ENCODE measurements at places on chromosomes 1 and 21.

- no peak for DNase-seq
Measured at GRCh38 chr1:1023700-1024099, 3.8 kb downstream of the AGRN start.

DNA sequence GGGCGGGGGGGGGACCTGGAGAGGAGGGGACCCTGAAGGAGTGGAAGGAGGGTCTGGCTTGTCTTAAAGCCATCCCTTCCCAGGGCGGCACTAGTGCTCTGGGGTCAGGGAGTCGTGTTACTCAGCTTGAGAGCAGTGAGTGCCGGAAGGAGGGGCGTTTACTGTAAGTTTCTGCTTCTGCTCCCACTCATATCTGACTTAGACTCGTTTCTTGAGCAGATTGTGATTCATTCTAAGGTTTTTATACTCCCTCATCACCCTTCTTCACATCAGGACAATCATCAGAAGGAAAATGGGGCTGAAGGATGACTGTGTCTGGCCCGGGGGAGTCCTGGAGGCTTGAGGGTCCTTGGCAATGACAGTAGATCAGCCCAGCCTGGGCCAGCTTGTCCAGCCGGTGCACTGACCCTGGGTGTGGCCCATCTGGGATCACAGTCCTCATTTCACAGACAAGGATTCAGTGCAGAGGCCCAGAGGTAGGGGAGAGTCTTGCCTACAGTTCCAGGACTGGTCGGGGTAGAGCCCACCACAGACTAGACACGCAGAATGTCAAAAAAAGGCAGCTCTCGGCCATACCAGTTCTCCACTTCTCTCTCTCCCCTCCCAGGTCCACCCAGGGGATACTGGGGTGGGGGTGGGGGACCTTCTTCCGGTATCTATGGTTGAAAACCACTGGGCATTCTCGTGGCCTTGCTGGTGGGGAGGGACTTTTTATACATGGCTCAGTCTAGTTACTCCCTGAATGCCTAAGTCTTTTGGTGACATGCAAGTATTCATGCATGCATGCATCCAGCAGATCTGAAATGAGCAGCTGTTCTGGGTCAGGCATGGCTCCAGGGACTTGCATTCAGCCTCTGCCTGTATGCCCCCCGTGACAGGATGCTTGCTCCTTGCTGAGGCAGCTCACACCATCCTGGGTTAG, 5.1 kb downstream of the TNFRSF8 start:
- DNase-seq: no peak

- DNase-seq: no peak
Measured at GRCh38 chr21:26840912-26841311, 4.3 kb downstream of the ADAMTS1 start.

- DNase-seq: no peak
Measured at GRCh38 chr1:225930566-225930965, 6.5 kb upstream of the PYCR2 start.

DNA sequence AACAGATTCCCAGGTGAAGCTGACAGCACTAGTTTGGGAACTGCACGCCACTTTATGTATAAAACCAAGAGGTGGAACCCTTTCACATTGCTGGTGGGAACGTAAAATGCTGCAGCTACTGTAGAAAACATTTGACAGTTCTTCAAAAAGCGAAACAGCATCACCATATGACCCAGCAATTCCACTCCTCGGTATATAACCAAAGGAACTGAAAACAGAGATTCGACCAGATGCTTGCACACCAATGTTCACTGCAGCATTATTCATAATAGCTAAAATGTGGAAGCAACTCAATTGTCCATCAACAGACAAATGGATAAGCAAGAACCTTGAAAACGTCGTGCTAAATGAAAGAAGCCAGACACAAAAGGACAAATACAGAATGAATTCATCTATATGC, 17.5 kb downstream of the RSPH1 start:
- DNase-seq: no peak

GRCh38 chr1:74779750-74780149, 46.8 kb downstream of the TYW3 start:
- DNase-seq: no peak

GRCh38 chr1:54400329-54400728, 5.9 kb downstream of the SSBP3 start:
- DNase-seq: no peak

GRCh38 chr1:200892958-200893357, 1.7 kb upstream of the INAVA start:
- no peak for DNase-seq

GRCh38 chr1:201648907-201649721, 110.2 kb downstream of the NAV1 start:
- no peak for DNase-seq

DNA sequence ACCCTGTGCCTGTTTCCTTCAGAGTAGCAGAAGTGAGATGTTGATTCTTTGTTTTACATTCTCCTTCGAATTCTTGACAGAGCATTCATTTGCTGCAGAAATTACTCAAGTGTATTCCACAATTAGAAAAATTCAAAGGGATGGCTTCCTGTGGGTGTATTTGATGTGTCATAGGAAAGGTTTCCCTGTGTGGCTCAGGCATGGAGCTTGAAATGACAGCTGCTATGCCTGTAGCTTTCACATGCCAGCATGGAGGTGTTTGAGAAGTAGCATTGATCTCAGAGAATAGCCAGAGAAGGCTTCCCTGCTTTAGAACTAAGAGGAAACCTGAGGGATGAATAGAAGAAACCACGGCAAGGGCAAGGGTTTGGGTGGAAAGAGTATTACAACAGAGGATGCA, 317.2 kb upstream of the DEPDC1 start:
- no peak for DNase-seq

- DNase-seq: peak; percentile 22
Measured at GRCh38 chr1:194167956-194168640, 981.7 kb upstream of the B3GALT2 start.

GRCh38 chr1:216849146-216849545, 125.9 kb upstream of the ESRRG start:
- no peak for DNase-seq

- no peak for DNase-seq
Measured at GRCh38 chr1:38375035-38375434, 328.4 kb upstream of the POU3F1 start.

DNA sequence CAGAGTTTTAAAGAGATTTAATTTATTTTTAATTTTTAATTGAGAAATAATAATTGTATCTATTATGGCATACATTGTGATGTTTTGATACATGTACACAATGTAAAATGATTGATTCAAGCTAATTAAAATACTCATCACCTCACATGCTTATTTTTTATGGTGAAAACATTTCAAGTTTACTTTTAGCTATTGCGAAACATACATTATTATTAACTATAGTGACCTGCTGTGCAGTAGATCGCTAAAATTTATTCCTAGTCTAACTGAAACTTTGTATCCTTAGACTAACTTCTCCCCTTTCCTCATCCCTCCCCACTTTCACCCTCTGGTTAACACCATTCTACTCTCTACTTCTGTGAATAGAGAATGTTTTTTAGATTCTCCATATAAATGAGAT, 191.6 kb downstream of the DNAH14 start:
- DNase-seq: no peak

GRCh38 chr1:218384581-218384993, 39.5 kb downstream of the TGFB2 start:
- DNase-seq: no peak
